Muscle of back (tissue), 13 donors: ENCODE measurements at places on chromosomes 3 and 15.

GRCh38 chr3:49763981-49764380 lies 22.4 kb downstream of the IP6K1 start:
- DNase-seq: no peak

DNA sequence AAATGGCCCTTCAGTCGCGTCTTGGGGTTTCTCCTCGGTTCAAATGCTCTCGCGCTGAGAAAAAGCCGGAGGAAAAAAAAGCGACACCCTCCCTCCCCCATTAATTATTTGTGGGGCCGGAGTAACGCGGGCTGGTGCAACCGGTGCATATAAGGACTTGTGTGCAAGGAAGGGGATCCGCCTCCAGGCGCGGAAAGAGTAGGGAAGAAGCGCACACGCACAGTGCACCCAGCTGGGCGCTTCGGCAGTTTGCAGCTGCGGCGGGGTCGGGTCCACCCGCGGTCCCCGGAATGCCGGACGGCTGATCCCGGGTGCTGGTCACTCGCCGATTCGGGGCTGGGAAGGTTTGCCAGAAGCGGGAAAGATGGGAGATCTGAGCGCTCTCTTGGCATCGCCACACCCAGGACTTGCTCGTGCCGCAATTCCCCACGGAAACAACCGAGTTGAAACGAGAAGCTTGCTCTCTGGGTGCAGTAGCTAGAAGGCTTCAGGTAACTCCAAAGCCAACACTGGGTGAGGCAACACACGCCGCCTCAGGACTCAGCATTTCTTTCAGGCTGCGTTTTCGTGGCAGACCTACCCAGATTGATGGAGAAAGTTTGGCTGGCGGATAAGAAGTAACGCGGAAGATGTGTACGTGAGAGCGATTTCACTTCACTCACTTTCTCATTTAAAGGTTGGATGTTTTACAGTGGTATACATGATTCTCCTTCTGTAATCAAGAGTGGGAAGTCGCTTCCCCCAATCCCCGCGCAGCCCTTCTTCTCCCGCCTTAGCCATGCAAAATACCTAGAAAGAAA lies 720 bp upstream of the TNIK start:
- peak; percentile 61 for DNase-seq

DNA sequence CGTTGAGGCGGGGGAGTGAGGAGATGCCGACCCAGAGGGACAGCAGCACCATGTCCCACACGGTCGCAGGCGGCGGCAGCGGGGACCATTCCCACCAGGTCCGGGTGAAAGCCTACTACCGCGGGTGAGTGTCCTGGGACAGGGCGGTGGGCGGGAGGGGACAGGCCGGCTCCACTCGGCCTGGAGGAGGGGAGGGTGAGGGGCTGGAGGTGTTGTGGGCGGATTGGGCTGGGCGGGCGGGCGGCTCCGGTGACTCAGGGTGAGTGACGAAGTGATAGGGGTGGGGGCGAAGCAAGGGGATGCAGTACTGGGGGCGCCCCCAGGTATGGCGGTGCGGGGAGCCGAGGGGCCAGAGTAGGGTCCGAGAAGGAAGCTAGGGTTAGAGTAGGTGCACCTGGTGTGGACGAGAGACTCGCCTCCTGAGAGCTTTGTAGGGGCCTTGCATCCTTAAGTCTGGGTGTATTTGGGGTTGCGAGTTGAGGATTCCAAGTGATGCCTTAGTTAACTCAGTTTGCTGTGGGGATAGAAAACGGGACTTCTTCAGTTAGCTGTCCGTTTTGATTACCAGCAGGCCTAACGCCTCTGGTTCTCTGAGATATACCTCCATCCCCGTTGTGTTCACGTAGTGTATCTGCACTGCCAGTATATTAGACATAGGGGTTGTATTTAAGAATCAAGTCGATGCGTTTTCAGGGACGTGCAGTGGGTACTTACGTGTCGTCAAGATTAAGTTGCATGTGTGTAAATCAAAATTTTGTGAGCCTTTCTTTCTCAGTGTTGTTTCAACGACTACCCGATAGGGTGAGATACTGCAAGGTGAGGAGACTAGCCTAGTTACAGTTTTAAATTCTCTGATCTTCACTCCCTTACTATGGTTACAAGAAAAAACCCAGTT lies 670 bp downstream of the PRKCI start:
- peak; percentile 73 for DNase-seq

GRCh38 chr3:52281981-52282801 lies 3.7 kb upstream of the WDR82 start:
- DNase-seq: no peak

GRCh38 chr15:85543741-85544155 lies 163.3 kb downstream of the AKAP13 start:
- peak; percentile 48 for DNase-seq

GRCh38 chr3:188122571-188123169 lies 31.3 kb upstream of the LPP start:
- no peak for DNase-seq

GRCh38 chr3:144624656-144625055 lies 653.0 kb downstream of the DIPK2A start:
- DNase-seq: no peak

DNA sequence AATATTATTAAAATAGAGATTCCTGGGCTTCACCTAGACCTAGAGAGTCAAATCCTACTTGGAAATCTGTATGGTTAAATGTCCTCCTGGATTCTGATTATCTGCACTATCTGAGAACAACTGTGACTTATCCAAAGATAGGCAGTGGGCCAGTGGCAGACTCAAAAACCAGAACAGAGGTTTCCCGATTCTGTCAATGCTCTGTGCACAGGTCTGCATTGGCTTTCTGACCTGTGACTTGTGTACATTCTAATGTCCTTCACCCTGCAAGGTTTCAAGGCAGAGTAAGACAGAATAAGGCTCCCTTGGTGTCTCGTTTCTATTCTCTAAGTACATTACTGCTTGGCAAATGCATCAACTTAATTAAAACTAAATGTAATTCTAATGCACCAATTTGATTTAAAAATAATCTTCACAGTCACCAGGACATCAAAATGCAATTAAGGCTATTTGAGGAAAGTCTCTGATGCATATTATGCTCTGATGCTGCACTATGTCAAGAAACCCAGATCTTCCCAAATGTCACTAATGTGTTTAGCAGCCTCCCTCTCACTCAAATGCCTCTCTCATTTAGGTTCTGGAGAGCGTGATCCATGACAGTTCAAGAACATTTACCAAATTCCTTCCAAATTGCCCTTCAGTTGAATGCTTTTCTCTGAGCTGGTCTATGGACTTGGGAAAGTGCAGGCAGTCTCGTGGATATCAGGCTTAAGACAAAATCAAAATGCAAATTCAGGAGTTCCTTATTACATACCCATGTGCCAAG lies 140.1 kb downstream of the STAC start:
- no peak for DNase-seq

DNA sequence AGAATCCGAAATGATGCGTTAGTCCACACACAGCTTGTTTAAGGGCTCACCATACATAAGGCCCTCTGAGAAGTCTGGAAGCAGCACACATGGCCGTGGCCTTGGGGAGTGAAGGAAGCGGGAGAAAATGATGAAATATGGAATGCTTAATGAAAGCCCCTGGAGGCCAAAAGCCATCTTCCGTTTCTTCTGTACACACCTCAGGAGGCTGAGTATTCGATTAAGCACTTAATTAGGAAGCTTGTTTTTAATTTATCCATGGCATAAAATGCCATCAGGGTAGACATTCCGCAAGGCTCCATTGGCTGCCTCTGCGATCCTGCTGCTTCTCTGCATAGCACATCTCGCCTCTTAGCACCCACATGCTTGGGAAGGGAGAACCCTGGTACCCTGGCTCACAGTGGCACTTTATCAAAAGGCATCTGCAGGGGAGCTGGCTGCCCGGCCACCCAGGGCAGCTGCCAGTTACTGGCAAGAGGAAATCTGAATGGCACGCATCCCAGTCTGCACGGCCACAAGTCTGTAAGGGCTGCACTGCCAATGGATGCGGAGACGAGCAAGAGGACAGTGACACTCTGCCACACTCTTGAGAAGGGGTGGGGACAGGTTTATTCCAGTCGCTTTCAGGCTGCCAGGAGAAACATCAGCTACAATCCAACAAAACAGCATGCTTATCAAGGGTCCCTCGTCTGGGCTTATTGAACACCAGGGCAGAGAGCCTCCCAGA lies 356.2 kb downstream of the OCA2 start:
- DNase-seq: peak; percentile 16

- DNase-seq: no peak
Measured at GRCh38 chr3:175941352-175941751, 1082.2 kb downstream of the NAALADL2 start.

GRCh38 chr15:71761649-71762048 lies 48.7 kb upstream of the NR2E3 start:
- DNase-seq: no peak

- no peak for DNase-seq
Measured at GRCh38 chr15:70823196-70823595, 30.8 kb downstream of the LARP6 start.

DNA sequence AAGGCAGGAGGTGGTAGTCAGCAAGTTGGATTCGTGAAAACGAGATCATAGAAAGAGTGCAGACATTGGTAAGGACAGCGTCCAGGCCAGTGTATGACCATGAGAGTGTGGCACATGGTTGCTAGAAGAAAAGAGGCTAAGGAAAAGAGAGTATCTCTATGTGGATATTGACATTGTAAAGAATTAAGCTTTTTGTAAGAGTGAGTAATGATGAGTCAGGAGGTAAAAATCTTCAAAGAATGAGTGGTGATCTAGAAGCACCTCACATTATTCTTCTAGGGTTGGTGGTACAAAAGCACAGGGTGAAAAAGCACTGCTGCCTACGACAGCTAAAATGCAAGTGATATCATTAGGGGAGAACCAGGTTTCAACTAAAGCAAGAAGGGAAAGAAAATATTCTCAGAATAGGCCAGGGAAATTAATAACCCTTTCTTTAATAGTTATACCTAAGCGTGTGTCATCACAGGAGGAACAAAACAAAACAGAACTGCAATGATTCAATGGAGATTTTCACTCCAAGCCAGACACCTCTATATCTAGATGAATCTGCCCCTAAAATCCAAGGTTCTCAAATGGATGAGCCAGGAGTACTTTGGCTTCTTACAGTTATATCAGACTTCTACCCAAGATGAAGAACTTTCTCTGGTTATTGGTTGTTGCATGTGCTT lies 884.7 kb downstream of the NAALADL2 start:
- no peak for DNase-seq

GRCh38 chr3:63274359-63274758 lies 3.7 kb upstream of the SYNPR start:
- DNase-seq: no peak

DNA sequence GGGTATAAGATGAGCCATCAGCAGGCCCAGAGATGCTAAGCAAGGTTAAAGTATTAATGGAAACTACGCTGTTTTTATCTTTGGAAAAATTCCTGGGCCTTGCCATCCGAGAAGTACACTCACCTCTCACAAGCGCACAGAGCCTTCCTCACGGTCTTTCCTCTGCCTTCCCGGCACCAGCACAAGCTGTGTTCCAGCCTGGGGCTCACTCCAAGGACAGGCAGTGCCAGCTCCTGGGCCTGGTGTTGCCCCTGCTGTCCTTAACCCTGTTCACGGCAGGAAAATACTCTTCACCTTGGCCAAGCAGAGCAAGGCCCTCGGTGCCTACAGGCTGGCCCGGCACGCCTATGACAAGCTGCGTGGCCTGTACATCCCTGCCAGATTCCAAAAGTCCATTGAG lies 14.3 kb upstream of the RHO start:
- no peak for DNase-seq

GRCh38 chr15:74889390-74889882 lies 406 bp upstream of the MPI start:
- DNase-seq: no peak

- peak; percentile 71 for DNase-seq
Measured at GRCh38 chr3:189262746-189263145, 91.0 kb downstream of the TPRG1 start.

DNA sequence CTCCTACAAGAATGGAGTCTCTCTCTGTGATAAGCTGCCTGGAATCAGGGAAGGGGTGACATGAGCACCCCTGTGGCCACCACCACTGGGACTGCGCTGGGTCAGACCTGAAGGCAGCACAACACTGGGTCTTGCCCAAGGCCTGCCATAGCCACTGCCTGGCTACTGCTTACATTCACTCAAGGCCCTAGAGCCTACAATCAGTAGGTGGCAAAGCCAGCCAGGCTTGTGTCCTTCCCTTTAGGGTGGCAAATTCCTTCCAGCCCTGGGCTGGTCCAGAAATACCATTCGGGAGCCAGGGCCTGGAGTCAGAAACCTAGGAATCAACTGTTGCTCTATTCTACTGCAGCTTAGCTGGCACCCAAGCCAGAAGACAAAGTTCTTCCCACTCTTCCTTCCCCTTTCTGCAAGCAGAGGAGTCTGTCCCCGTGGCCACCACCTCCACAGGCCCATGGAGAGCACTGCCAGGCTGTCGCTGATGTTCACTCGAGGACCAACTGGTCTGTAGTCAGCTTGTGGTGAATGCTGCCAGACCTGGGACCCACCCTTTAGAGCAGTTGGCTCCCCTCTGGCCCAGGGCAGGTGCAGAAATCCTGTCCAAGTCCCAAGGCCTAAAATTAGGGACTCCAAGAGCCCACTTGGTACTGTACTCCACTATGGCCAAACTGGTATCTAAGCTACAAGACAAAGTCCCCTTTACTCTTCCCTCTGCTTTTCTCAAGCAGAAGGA lies 307.4 kb downstream of the THSD4 start:
- no peak for DNase-seq

- DNase-seq: no peak
Measured at GRCh38 chr3:193552923-193553322, 1.8 kb downstream of the ATP13A4 start.

DNA sequence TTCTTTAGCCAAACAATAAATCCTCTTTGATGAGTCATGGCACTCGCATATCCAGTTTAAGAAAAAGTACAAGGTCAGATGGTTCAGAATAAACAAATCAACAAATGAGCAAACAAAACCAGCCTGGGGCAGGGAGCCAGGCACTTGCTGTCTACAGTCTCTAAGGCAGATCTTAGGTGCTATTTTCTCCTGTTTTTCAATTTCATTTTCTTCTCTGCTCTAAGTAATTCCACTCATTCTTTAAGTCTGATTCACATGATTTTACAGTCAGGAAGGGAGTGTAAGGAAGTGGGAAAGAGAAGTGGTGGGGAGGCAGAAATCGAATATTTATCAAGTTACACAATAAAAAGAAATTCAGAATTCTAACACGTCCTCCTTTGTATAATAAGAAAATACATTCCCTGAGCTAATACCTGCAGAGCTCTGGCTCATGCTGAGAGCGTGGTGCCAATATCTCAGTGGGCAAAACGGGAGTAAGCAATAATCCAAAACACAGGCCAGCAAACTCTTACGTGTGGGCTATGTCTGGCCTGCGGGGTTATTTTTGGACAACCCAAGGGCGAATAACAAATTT lies 298.6 kb downstream of the ADAMTS17 start:
- DNase-seq: no peak

GRCh38 chr3:186189492-186189891 lies 80.6 kb upstream of the ETV5 start:
- no peak for DNase-seq
